ENCODE measurements at places on chromosomes 2 and 18.
A peak's percentile ranks its signal among the peaks of the same experiment; 100 is the strongest.

DNA sequence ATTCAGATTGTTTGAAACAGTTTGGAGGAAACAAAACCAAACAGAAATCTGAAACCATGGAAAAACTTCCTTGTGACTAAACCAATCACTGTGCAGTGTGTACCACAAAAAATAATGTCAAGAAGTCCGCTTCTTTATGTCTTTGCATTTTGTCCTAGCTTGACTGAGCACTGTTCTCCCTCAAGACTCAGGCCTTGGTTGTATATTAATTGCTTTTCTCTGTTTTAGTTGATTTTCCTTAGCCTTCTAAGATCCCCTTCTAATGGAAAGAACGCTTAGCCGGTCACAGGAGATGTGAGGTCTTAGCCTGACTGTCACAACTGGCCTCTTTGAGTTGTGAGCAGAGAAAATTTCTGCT is 56.6 kb downstream of the LCLAT1 start:
- DNase-seq: no peak

- peak; percentile 22 for DNase-seq
Measured at GRCh38 chr2:8525582-8526402, 156.1 kb upstream of the ID2 start.

- DNase-seq: no peak
Measured at GRCh38 chr18:22084547-22084946, 84.8 kb upstream of the GATA6 start.

DNA sequence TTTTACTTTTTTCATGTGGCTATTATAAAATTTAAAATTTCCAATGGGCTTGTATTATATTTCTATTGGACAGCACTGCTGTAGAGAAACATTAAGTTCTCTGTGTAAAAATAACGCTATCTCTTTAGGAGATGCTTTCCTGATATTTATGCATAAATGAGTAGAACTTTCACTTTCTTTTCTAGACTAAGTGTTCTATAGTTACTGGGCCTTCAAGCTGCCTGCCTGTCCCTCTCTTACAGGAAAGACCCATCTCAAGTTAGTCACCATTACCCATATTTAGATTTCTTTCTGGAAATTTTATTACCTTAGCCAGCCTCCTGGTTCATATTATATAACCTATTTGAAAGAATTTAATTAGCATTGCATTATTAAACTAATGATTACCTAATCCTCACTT is 4.8 kb downstream of the ITGA4 start:
- DNase-seq: no peak

DNA sequence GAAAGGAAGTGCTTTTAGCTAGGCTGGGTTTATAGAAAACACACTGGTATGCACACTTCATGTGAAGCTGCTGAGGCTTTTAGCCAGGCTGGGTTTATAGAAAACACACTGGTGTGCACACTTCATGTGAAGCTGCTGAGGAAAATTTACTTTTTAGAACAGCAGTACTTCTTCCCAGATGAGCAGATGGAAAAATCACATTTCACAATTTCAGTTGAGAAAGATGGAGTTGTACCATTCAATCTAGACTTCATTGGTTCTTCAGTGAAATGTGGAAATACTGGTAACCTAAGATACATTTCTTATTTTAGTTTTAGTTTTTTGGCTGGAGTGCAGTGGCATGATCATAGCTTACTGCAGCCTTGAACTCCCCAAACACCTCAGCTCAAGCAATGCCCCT is 11.1 kb downstream of the SNTG2 start:
- DNase-seq: no peak

GRCh38 chr2:1277634-1278033 is 135.6 kb upstream of the TPO start:
- DNase-seq: no peak

DNA sequence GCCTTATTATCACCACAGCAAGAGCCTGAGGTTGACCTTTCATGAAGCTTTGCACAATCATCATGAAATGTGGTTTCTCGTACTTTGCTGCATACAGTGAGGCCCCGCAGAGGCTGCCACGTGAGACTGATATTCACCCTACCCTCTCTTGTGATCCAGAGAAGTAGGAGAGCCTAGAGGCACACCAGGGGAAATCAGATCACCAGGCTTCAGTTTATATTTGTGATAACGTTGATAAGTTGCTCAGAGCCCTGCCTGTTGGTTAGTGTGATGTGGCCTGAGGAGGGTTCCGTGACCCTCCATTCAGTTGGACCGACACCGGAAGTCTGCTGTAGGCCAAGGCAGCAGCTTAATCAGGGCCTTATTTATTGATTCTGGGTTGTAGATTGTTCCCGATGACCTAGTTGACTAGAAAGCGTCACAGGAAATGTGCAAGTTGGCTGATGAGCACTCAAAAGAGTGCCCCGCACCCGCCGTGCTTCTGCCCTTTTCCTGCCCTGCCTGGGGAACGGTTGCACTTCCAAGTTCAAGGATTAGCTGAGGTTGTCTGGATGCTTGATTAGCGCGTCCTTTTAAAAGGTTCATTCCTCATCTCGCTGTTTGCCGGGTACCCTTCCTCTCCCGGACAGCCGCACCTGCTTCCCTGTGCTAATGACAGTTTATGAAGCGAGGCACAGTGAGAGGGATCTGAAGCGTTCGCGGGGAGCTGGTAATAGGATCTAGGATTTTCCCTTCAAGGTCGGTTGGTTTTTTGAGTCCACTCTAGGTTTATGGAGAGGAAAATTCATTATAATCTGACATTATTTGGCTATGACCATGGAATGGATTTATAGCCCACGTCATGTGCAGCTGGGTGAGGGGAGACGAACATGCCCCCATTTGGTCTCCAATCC is 146.4 kb downstream of the SH3RF3 start:
- DNase-seq: no peak

DNA sequence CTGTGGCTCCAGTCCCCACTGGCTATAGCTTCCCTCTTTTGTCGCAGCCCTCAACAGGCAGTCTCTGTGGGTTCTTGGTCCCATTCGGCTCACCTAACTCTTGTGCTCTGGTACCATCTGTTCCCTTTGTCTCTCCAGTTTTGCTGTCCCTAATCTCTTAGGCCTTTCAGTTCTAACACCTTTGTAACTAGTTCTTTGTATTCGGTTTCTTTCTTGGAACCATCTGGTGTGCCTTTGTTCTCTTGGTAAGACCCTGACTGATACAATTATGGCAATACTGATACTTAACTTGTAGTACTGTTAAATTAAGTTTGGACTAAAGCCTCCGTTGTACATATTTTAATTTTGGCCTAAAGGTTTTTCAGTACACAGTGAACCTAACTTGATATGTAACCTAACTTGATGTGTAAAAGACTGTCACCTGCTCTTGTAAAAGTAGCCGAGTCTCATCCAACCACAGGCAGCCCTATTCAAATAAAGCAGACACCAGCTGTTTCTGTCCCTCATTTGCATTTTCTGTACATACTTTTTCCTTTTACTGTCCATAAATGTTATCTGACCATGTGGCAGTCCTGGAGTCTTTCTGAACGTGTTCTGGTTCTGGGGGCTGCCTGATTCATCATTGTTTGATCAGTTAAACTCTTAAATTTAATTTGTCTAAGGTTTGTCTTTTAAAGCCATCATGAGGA is 4.8 kb upstream of the MRPL44 start:
- DNase-seq: no peak

DNA sequence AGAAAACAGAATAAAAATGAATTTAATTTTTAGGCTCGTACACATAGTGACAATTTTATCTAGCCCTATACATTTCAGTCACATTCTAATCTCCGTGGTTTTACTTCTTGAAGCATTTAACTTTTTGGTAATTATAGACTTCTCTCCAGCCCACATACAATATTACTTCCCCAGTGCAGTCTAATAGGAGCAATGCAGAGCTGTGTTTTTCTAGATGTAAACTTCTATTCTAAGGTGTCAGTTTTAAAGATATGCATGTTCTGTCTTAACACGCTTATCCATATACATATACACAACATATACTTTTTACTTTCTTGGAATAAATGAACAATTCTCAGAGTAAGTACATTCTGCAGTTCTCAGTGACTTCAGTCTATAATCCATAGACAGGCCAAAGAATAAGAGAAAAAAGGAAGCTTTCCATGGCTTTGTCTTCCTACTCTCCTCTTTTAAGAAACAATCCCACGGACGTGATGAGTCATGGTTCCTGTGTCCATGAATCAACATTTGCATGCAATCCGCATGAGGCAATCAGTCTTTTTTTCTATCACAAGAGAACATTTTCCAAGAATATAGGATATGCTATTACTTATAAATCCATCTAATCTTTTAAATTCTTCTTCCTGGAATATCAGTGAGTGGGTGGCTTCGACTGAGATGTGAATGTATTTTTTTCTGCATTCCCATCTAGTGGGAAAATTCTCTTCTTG is 42.8 kb downstream of the CCDC102B start:
- DNase-seq: peak; percentile 62

DNA sequence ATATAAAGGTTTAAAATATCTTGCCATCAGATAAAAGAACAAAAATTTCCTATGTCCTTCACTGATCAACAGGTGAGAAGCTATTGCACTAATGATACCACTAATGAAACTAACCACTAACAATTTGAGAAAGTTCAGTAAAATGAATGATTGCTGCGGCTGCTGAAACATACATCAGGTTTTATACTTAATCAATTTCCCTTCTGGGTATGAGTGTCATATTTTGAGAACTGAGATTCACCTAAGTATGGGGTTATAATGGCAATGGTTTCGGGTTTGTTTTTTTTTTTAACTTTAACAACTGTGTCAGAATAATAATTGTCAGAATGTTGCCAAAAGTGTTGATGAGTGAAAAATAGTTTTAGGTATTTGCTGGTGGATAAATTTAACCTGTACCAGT is 151.3 kb upstream of the SLC39A10 start:
- DNase-seq: no peak

DNA sequence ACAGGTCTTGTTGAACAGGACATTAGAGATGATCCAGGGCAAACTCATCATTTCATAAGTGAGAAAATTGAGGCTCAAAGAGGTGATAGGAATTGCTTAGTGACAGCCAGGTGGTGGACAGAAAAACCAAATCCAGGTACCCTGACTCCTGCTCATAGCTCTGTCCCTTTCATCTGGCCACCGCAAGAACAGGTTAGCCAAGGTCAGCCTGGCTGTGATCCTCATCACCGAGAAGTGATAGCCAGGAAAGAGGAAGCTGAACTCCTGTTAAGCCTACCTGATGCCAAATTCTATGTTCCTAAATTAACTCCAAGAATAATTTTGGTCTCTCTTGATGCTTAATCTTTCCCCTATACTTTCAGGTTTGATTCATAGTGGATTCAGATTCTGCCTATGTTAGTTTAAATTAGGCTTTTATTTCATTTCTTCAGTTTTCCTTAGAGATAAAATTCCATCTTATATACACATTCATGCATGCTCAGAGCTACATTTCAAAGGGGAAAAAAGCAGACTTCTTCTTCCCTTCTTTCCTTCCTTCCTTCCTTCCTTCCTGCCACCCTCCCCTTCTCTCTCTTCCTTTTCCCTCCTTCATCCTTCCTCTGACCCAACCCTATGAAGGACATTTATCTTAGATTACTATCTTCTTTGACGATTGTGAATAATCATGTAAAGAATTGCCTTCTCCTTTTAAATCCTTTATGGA is 17.3 kb upstream of the CRIM1 start:
- no peak for DNase-seq

GRCh38 chr2:1799174-1799573 is 54.9 kb upstream of the PXDN start:
- DNase-seq: no peak

GRCh38 chr18:12038082-12038638 is 55.5 kb upstream of the ANKRD62 start:
- DNase-seq: no peak

DNA sequence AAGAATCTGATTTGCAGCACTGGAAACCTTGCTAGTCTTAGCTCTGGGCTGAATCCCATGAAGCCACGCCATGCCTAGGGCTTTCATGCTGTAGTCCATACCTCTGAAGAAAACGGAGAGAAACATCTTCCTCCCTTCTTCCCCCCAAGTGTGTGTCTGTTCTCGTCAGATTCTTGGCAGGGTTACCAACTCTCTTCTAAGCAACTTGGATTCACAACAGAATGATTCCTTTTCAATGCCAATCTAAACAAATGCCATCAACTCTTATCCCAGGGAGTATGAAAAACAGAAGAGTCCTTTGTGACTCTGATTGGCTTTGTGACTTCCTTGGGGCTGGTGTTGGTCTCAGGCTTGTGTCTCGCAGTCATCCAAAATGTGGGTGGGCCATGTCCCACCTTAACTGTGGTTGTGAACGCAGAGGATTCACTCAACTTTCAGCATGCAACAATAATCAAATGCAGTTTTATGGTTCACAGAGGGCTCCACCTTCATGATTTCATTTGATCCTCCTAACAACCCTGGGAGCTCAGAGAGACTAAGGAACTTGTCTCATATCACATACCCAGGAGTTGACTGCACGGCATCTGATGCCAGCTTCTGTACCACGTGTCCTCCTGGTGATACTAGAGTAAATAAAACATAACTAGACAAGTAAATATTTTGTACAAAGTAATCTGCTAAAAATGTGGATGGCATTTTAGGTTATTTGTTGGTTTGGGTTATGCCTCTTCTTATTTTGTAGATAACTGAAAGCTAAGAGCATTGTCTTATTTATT is 186.0 kb upstream of the TNP1 start:
- DNase-seq: no peak

DNA sequence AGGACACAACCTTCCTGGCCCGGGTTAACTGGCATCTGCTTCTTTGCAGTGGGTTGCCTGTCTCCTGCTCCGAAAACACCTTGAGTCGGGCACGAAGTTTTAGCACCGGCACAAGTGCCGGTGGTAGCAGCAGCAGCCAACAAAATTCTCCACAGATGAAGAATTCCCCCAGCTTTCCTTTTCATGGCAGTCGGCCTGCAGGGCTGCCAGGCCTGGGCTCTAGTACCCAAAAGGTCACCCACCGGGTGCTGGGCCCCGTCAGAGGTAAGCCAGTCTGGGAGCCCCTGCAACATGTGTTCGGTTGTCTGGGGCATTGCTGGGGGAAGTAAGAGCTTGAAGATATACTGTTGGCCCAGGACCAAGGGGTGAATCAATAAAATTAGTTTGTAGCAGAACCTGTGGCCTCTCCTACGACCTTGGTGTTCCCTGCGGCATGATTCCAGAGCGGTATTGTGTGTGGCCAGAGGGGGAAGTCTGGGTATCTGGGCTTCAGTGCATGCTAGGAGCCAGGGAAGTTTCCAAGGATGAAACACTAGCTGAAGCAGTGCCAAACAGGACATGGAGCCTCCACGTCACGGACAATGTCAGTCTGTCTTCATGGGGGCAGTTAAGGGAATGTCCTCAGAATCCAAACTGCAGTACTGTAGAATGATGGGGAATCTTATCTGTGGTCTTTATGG is 7.8 kb downstream of the AGBL5 start:
- no peak for DNase-seq

DNA sequence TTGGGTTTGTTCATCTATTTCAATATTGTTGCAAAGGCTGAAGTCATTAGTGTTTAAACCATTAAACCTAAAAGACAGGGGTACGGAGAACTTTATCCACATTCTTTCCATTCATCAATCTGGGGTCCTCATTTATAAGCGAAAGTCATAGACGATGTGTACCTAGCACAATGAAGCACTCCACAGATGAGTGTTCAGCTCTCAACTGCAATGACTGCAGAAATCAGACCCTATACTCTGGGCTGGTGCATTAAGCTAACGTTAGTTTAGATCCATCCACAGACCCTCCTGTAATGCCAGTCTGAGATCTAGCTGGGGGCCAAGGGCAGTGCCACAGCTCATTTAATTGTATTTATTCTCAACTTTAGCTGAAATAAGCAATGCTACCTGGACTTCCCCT is 155.2 kb downstream of the AFF3 start:
- no peak for DNase-seq

Data from epithelial cell of prostate (primary cell).